ENCODE measurements at places on chromosomes 5 and 9. TPM values are rescaled to one million over a fixed set of nuclear protein-coding genes. Genes with fewer than 3 reads are reported as not detected.

The KIF2A gene
- total RNA-seq: 31.1 TPM

The BHMT2 gene
- 11.0 TPM for total RNA-seq

GRCh38 chr5:117657541-117657940 lies 1082.9 kb upstream of the SEMA6A start:
- DNase-seq: no peak

- no peak for DNase-seq
These were observed 35.8 kb downstream of the VLDLR start for GRCh38 chr9:2657427-2657826.

DNA sequence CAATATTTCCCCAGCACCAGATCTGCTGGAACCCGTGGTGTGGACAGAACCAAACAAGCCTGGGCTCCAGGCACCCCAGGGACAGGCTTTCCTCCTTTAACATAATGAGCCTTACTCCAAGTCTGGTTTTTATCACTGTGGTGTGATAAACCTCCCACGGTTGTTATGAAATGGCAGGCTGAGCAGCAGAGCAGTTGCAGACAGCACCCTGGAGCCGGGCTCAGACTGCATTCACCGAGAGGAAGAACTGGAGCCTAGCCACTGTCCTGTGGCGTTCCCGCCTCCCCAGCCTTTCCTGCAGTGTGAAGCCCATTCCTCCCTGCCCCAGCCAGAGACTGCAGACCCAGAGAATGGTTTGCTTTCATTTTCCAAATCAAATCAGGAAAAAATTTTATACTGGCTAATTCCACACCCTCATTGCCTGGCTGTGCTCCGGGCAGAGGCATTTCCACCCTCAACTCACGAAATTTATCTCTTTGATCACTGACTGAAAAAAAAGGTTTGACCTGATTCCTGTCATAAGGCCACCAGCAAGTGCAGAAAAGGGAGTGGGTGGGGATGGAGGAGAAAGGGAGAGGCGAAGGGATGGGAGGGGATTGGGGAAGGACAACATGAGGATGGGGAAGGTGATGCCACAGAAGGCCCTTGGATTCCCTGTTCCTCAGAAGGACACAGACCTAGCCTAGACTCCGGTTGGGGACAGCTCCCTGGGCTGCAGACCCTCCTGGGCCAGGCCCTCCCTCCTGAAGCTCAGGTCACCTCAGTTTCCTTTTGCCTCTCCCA lies 18.9 kb downstream of the IPPK start:
- DNase-seq: peak; percentile 52

- DNase-seq: peak; percentile 14
These were observed 560 bp upstream of the NDUFS6 start for GRCh38 chr5:1800472-1801221.
